ENCODE measurements at places on chromosomes 7 and 10.
A peak's percentile ranks its signal among the peaks of the same experiment; 100 is the strongest.

DNA sequence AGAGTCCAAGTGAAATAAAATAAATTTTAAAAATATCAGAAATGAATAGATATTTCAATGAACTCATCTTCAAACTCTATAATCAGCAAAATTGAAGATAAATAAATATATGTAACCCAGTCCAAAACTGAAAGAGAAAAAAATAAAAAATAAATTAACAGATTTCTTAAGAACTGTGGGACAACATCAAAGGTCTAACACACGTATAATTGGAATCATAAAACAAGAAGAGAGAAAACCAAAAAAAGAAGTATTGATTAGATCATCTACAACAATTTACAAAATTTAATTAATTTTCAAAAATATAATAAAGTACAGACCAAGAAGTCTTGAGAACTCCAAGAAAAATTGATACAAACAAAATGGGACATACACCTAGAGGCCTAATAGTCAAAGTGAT, 625.8 kb upstream of the SORCS1 start:
- DNase-seq = no peak

DNA sequence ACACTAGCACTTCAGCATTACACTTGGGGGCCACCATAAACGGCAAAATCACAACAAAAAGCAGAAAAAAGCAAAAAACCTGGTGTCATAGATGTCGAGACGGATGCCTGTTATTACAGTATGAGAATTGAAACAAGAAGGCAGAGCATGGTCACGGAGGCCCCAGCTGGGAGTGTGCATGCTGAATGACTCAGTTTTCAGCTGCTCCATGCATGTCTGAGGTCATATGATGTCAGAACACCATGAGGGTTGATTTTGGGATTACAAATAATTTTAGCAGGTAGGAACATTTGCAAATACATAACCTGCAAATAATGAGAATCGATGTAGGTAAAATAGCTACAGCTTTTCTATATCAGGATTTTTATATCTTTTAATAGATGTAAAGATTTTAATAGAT, 19.1 kb downstream of the ZMYND11 start:
- DNase-seq = no peak

DNA sequence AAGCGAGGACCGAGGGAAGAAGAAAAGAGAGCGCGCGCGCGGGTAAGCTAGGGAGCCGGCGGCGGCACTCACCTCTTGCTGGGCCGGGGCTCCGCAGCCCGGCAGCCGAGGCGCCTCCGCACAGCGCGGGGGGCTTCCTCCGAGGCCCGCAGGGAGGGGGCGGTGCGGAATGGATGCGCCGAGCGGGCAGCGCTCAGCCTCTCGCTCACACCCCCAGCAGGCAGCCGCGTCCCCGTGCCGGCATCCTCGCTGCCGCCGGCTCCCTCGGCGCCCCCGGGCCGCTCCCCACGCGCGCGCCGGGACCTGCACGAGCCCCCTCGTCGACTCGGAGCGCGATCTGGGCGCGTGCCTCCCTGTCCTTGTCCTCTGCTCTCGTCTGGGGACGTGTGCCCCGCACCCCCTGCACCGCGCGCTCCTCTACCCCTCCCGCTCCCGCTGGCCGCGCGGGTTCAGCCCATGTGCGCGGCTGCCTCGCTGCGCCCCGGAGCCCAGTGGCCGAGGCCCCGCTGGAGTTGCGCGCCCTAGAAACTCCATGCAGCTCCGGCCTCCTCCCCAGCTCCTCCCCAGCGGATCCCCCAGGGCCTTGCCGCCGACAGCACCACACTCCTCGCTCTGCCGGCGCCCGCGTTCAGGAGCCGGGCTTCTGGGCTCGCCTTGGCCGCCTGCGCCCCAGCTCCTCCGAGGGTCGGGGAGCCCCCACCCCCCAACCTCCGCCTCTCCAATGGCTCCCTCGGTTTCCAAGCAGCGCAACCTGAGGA, 75.3 kb downstream of the CALN1 start:
- DNase-seq = no peak

DNA sequence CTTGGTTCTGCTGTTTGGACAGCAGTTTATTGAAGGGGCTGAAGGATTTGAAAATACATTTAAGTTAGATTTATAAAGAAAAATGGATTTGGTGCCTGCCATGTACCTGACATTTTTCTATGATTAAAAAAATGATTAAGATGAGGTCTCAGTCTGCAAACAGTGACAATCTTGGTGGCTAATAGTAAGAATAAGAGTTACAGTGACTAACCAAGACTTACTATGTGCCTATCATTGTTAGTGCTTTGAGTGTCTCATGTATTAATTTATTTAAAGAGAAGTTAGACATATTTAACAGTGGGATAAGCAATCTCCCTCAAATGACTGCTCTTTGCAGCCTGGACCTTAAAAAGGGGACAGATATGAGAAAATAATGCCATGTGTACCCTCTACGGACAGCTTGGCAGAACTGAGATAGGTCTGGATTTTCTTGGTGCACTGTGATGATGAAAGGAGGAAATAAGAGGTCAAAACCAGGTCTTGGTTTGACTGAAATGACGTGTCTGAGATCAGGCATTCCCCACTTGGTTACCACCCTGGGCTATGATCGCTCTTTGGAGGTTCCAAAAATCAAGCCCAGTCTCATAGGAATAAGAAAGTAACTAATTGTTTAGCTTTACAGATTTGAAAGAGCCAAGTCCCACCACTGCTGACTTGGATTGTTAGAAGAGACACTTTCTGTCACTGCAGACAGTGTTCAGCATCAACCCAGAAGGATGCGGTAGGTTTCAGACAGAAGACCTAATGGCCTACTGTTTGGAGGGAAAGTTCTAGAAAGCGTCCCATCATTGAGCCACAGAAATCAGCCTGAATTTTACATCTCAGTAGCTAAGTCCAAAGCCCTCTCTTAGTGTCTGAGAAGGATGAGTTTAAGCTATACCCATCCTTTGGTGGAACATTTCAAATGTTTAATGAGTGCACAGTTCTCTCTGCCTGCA, 2.1 kb downstream of the CASP7 start:
- DNase-seq = no peak

- DNase-seq = no peak
Observed at GRCh38 chr10:117264782-117265181, 23.9 kb downstream of the SLC18A2 start.

GRCh38 chr7:45001138-45001694, 1.2 kb downstream of the CCM2 start:
- peak; percentile 59 for DNase-seq

- DNase-seq = peak; percentile 61
Observed at GRCh38 chr10:103685880-103686669, 169.3 kb downstream of the SH3PXD2A start.

- no peak for DNase-seq
Observed at GRCh38 chr7:4692055-4692454, 10.0 kb downstream of the FOXK1 start.

DNA sequence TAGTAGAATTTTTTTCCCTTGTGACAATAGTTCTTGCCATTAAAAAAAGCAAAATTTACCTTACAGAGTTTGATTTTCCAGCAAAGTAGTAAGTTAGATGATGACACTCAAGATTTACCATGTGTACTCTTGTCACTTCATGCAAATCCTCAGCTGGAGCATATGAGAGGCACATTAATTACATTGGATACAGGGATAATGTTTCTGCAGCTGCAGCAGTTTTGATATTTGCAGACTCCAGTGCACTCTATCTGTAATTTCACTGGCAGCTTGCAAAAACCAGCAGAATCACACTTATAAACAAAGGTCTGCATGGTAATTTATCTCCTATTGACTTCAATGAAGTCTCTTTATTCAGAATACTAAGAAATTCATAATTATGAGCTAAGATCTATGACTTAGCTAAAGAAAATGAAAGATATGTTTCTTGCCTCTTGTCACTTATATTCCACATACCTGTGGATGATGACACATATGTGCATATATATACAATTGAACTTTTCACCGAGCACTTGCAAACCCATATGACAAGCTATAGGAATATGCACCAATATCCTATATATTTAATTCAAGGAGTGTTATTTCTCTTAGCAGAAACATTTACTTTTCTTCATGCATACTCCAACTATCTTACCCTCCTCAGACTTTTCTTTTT, 530.6 kb downstream of the PHTF2 start:
- DNase-seq = no peak

GRCh38 chr7:101620395-101620794, 8.7 kb downstream of the MYL10 start:
- DNase-seq = no peak
